ENCODE measurements at places on chromosomes 13 and 19.

DNA sequence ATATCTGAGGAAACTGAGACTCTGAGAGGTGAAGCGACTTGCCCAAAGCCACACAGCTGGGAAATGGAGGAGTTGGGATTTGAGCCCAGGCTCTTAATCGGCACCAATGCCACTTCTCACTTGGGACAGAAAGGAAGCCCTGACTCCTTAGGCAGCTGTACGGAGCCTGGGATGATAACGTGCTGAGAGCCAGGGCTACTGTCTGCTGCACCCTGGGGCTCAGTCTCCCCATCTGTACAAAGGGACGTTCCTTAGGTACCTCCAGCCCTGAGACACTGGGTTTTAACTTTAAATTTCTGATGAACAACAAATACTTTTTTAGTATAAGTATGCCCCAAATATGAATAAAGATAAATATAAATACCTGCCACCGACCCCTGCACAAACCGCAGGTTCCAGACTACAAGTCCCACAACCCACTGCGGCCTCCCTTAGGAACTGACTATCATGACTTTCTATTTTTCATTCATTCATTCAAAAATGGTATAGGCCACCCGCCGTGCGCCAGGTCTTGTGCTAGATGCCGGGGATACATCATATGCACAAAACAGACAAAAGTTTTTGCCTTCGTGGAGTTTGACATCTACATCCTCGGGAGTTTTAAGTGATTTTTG lies 776 bp upstream of the NCLN start:
- DNase-seq, result peak; percentile 82

GRCh38 chr19:3381701-3382372 lies 15.5 kb downstream of the NFIC start:
- no peak for DNase-seq

DNA sequence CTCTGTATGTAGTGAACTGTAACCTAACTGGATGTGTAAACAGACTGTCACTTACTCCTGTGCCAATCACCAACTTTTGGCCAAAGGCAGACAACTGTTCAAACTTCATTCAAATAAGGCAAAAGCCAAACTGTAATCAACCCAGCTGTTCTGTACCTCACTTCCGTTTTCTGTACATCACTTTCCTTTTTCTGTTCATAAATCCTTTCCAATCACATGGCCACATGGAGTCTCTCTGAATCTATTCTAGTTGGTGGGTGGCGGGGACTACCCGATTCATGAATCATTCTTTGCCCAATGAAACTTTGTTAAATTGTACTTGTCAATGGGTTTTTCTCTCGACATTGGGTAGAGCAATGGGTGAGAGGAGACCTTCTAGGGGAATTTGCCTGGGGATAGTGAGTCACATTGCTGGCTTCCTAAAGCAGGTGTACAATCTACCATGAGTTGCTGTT lies 178.3 kb upstream of the RFC3 start:
- no peak for DNase-seq

DNA sequence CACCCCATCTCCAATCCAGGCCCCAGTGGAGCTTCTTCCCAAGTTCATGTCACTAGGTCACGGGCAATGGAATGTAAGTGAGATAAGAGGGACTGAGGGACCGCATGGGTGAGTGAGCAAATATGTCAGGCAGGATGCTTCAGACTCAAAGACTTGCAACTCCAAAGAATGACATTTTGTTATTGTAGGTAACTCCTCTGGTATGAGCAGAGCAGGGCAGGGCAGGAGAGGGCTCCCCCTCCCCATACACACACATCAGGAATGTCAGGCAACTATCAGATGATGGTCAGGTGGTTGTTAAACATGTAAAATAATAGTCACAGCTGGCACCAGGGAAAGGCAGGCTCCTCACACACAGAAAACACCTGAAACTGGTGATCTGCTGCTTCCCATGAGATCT lies 10.6 kb downstream of the ERVV-2 start:
- no peak for DNase-seq

DNA sequence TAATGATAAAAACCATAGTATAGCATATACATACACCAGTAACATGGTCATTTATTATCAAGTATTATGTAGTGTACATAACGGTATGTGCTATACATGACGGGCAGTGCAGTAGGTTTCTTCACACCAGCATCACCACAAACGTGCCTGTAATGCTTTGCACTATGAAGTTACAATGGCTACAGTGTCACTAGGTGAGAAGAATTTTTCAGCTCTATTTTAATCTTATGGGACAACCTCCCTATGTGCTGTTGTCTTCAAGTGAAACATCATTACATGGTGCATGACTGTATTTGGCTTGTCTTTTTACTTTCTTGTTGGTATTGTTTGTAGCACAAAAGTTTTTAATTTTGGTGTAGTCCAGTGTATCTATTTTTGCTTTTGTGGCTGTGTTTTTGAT lies 18.7 kb downstream of the CDK8 start:
- DNase-seq, result no peak
